ENCODE measurements at places on chromosomes 11 and 22.

DNA sequence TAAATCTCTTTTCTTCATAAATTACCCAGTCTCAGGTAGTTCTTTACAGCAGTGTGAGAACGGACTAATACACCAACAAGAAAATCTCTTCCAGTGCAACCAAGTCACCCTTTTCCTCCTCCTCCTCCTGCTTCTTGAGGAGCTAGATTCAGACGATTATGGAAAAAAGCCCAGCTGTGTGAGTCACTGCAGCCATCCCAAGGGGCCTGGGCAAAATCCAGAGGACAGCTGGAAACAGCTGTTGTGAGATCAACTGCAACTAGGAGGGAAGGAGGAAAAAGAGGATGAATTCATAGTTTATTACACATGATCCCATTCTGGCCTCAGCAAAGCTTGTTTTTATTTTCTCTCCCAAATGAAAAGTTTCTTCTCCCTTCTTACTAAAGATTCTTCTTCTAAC is 32.9 kb downstream of the RBFOX2 start:
- peak; percentile 21 for DNase-seq

DNA sequence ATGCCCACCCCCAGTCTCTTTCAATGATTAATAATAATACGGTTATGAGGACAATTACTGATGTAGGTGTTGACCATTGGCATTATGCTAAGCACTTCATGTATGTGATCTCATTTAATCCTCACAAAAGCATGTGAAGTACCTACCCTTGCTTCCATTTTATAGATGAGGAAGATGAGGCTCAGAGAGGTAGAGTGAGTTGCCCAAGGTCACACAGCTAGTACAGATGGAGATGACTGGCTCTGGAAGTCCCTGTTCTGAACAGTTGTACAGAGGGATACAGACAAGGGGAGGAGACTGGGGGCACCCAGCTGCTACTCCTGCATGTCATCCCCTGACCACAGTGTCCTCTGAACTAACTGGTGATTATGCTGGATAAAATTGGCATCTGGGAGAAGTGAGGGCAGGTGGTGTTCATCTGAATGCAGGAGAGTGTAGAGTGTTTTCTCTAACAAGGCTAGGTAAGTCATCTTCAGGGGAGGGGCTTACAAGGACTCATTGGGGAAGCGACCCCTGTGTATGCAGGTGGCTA is 43.2 kb downstream of the KIAA1671 start:
- DNase-seq = no peak

DNA sequence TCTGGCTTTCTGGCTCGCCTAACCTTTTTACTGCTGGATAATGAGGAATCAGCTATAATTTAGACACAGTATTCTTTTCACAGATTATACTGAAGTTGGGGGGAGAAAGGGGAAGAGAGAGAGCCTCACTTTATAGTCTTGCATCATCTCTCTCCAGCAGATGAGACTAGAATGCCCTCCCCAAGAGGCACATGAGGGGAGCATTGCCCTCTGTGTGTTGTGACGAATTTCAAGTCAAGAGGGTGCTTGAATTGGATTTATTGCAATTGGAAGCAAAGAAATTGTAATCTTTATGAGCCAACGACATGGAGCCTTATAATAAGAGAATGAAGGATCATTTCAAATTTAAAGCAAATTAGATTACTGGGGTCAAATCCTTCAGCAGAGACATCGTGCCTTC is 17.6 kb upstream of the CADM1 start:
- no peak for DNase-seq

DNA sequence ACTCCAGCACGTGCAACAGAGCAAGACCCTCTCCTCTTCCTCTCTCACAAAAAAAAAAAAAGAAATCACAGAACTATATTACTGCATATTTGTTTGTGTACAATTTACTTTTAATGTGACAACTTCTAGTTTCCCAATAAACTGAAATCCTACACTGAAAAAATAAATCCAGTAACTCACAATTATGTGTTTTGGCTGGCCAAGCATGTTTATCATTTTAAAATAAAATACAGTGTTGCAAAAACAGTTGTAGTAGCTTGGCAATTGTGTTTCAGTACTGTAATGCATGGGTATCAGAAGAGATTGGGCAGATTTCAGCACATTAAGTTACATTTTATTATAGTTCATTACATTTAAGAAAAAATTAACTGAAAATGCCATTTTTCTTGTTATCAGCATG is 344.9 kb downstream of the ETS1 start:
- DNase-seq = no peak

DNA sequence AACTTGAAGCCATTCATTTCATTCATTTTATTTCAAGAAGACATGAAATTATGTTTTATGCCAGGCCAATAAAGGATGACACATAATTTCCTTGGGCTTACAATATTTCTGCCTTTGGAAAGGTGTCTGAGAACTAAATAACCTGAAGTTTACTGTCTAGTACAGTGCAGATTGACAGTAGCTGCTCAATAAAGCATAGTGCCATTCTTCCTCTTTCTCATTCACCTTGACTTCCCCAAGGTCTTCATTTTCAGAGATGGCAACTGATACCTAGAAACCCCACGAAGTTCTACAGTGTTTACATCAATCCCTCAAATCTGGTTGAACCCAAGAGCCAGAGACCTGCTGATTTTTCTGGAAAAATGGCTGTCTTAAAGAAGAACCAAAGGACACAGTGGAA is 144.3 kb upstream of the SYN3 start:
- no peak for DNase-seq

DNA sequence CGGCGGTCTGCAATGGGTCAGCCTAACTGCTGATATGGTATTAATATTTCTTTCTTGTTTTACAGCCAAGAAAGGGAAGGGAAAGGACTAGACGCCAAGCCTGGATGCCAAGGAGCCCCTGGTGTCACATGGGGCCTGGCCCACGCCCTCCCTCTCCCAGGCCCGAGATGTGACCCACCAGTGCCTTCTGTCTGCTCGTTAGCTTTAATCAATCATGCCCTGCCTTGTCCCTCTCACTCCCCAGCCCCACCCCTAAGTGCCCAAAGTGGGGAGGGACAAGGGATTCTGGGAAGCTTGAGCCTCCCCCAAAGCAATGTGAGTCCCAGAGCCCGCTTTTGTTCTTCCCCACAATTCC is 1.9 kb downstream of the MDK start:
- no peak for DNase-seq
